ENCODE measurements at places on chromosomes 4 and X.

GRCh38 chr4:752196-752861, 46.7 kb downstream of the PCGF3 start:
- no peak for DNase-seq

DNA sequence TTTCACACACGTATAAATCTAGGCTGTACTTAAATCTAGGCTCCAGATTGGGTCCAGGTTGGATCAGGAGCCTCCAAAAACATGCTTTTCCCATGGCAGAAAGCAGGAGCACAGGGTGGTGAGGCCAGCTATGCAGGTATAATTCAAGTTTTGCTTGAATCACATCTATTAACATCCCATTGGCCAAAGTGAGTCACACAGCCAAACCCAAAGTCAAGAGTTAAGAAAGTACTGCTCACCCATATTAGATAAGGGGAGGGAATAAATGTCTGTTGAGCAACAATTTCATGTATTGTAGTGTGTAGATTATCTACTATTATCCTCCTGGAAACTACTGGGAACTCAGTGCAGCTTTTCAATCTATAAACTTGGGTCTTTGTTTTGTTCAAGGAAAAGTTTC, 12.8 kb downstream of the SUPT20HL2 start:
- no peak for DNase-seq

DNA sequence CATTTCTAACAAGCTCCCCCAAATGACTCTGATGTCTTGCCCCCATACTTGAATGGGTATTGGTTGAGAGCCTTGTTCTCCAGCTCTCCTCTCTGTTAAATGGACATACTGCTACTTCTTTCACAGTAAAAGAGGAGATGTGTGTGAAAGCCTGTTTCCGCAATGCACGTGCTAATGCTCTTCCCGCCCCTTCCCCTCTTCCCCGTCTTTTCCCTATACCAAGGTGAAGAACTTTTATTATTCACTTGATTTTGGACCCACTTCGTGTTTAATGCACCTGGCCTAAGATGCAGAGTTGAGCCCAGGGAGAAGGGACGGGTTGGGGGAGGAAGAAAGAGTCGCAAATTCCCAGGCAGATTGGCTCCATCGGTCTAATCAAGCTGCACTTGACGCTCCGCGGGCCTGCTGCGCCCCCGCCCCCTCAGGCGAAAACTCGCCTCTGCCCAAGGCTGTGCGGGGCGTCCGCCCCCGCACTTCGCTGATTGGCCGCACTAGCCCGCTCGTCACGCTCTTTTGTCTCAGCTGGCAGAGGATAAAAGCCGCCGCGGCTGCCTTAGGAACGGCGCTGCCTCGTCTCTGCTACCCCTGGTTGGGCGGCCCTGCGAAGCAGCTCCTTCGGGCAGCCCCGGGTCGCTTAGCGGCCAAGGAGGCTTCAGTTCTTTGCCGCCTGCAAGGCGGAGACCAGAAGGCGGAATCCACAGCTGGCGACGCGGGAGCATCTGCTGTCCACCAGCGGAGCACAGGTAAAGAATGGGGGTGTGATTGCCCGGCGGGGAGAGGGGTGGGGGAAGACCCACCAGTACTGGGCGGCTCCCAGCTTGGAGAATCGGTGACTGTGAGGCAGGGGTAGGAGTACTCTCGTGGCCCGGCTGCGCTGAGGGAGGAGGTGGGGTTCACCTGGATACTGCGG, at the start of gene ZCCHC12:
ZCCHC12 (plus strand) TSS at position 562 of the 910 bp plus-strand sequence. CDS start 1,421 bp downstream, outside the sequence.
- peak; percentile 57 for DNase-seq

DNA sequence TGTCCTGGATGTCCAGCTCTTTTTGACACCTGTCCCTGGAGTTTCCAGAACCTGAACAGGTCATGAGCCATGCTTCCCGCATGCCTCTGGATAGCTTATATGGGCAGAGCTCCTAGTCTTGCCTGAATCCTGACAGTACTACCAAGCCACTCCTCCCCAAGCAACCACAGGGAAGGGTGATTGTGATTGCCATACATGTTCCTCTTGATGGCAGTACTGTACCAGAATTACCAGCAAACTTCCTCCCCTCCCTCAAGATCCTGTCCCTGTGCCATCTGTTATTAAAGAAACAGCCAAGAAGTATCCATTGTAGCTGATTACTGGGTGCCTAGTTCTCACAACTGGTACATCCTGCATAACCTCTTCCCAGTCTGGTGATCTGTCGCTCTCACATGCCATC, 264.3 kb upstream of the AGTR2 start:
- no peak for DNase-seq

GRCh38 chr4:150875367-150875766, 139.7 kb downstream of the LRBA start:
- no peak for DNase-seq

GRCh38 chr4:13640149-13640940, 12.8 kb upstream of the BOD1L1 start:
- no peak for DNase-seq

GRCh38 chr4:1512738-1513660, 106.8 kb upstream of the NKX1-1 start:
- DNase-seq: peak; percentile 72

DNA sequence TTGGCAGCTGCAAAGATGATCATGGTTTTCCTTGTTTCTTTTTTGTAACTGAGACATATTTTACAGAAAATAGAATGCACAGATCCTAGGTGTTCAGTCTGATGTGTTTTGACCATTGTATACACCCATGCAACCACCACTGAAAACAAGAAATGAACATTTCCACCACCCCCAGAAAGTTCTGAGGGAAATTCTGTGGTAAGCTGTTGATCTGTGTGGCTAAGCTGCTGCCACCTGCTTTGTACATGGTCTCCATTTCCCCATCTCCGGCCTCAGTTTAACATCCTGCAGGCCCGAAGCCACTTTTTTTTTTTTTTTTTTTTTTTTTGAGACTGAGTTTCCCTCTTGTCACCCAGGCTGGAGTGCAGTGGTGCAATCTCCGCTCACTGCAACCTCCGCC, 65.3 kb downstream of the NYX start:
- DNase-seq: no peak

DNA sequence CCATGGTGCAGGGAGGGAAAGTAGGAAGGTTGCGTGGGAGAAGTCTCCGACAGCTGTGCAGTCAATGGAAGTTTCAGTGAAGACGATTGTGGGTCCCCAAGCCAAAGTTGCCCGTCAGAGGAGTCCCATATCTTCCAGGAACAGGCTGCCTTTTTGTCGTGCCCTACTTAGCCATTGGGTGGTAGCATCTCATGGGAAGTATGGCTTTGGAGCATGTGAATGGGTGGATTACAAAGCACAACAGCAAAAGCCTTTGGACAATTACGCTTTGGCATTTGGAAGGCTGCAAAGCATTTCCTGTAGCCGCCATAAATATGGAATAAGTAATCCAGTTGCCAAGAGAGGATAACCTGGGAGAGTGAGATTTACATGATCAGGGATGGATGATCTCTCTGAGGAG, 300.7 kb upstream of the BOD1L1 start:
- DNase-seq: no peak

GRCh38 chr4:101464596-101464995, 117.3 kb upstream of the PPP3CA start:
- no peak for DNase-seq

DNA sequence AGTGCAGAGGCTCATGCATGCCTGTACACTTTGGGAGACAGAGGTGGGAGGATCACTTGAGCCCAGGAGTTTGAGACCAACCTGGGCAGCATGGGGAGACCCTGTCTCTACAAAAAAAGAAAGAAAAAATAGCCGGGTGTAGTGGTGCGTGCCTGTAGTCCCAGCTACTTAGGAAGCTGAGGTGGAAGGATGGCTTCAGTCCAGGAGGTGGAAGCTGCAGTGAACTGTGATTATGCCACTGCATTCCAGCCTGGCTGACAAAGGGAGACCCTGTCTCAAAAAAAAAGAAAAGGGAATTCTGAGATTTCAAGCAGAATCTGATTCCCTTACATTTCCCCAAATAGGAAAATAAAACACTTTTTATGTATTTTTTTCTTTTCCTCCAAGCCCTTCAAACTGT, 83.5 kb downstream of the SYNPO2 start:
- no peak for DNase-seq

GRCh38 chrX:110407910-110408545, 49.4 kb downstream of the RTL9 start:
- DNase-seq: no peak

GRCh38 chr4:168887809-168888208, 122.2 kb downstream of the CBR4 start:
- DNase-seq: no peak

DNA sequence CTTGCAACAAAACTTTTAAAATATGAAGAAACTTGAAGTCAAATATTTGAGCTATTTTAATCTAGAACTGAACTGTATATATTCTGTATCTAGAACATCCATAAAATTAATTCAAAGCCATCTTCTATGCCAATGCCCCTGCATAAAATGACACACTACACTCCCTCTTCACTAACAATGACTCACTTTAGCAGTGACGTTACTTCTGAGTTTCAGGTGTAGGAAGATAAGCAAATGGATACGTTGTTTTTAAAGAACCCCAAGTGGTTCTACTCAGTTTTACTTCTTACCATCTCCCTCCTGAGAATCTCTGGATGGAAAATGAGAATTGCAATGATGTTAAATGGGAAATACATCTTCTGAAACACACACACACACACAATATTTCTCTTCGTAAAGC, 45.2 kb downstream of the CXXC4 start:
- DNase-seq: no peak

- no peak for DNase-seq
Observed at GRCh38 chrX:42694260-42694815, 83.6 kb downstream of the PPP1R2C start.

- DNase-seq: peak; percentile 100
Observed at GRCh38 chrX:1391707-1392375, at the start of gene SLC25A6. SLC25A6 (minus strand) TSS chrX:1392113; CDS start chrX:1392009, 104 bp downstream.

GRCh38 chrX:20441123-20441522, 174.4 kb upstream of the RPS6KA3 start:
- no peak for DNase-seq

- DNase-seq: no peak
Observed at GRCh38 chr4:79996851-79997250, 76.2 kb downstream of the ANTXR2 start.

DNA sequence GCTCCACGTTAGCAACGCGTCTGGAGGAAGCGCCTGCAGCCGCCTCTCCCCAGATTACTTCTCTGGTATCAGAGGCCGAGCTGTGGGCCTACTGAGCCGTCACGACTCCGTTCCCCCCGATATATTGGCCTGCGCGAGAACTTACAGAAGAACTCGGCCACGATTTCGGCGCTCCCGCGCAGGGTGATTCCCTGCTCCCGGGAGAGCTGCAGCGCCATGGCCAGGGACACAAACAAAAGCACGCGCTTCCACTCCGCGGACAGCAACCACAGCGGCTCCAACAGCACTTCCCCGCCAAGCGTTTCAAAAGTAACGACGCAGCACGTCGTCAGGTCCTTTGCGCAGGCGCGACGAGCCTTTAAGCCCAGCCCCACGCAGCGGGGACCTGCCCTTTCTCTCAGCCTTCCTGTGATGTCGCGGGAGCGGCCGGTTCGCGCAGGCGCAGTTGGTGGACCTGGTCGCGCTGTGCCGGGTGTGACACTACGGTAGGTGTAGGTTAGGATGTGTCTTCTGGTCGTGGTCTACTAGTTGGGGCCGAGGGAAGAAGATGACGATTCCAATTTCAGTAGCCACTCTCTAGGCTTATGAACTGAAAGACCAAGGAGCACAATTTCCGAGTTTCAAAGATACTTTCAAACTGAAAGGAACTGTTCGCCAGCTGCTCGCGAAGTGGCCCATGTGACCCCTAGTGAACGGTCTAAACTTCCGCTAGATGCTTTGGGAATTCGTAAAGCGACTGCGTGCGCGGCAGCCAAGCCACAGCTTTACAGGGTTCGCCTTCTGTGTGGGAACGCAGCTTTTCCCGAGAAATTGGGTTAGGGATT, at the start of gene MAD2L1:
MAD2L1 (minus strand) TSS at position 332 of the 824 bp plus-strand sequence; CDS start at position 218, 114 bp downstream.
- peak; percentile 100 for DNase-seq

DNA sequence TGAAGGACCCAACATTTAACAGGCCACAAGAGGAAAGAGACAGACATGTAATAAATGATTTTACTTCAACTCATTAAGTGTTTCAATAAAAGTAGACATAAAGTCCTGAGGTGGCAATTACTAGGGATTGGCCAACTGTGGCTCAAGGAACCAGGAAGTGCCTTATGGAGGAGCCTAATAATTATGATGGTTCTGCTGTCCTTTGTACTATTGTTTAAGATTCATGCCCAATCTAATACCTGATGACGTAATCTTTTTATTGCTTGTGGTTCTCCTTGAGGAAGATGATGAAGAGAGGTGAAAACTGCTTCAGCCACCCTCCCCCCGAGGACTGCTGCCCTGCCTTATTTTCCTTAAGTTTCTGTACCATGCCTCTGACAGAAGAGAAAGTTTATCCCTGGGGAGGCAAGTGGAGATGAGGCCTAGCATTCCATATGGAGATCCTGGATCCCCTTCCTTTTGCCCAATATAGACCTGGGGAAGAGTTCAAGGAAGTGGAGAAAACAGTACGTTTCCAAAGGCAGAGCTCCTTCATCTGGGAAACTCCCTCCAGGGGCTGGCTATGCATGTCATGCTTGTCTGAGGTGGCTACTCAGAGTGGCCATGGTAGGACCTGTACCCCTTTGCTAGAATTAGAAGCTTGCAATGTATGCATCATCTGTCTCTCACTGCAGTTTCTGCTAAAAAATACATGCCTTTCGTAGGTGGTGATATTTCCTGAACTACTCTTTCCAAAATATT, 56.8 kb upstream of the FAT1 start:
- DNase-seq: no peak

DNA sequence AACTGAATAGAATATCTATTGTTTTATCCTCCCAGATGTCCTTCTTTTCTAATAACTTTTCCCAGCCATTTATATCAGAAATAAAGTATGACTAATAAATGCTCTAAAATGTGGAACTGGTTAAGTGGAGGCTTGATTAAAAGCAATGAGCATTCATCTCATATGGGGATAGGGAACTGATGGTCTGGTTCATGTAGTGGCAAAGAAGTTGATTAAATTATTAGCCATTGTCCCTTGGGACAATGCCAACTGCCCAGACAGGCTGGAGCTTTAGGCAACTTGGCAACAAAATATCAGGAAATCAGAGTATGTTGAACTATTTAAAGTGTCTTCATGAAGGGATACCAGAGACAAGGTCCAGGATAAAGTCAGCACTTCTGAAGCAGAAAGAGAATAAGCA, 24.2 kb downstream of the TRO start:
- no peak for DNase-seq

DNA sequence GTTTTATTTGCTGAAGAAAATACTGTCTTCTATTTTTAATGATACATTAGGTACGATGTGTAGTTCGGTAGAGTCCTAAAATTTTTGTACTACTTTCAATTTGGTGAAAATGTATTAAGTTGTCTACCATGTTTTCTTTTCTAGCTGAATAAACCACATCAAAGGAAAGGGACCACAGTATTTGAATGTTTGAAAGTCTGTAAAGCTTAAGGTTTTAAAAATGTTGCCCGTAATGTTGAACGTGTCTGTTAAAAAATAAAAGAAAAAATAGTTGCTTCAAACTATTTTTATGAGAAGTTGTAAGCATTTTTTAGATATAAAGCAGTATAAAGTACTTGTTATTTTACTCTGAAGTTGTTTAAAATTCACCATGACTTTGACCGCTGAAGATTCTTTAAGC, 3.2 kb downstream of the CDKN2AIP start:
- DNase-seq: no peak

GRCh38 chr4:138367942-138368341, 125.8 kb upstream of the SLC7A11 start:
- no peak for DNase-seq

- DNase-seq: peak; percentile 63
Observed at GRCh38 chrX:15564981-15565579, 35.7 kb downstream of the ACE2 start.

GRCh38 chr4:121392426-121393086, 11.7 kb upstream of the QRFPR start:
- DNase-seq: no peak

GRCh38 chr4:16721613-16722291, 176.7 kb downstream of the LDB2 start:
- DNase-seq: no peak

Data from left ventricle myocardium superior (tissue), 1 donor.